ENCODE measurements at places on chromosomes 7 and 10.
A peak's percentile ranks its signal among the peaks of the same experiment; 100 is the strongest.

DNA sequence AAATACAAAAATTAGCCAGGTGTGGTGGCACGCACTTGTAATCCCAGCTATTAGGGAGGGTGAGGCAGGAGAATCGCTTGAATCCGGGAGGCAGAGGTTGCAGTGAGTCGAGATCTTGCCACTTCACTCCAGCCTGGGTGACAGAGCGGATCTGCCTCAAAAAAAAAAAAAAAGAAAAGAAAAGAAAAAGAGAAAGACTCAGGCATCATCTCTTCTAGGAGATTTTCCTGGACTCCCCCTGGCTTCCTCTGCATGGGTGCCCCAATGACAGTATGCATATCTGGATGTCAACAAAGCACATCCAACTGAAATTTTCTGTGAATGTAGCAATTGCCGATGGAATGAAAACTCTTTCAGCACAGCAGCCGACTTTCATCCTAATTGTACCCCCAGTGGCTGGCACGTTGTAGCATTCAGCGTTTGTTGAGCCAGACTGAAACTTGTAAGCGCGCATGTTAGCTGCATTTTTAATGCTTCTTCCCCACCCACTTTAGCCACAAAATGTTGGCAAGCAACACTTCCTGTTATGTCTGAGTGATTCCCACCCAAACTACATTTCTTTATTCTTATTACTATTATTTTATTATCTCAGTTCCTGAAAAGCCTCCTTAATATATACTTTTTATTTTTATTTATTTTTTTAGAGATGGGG lies 70.2 kb downstream of the PRTFDC1 start:
- no peak for DNase-seq

DNA sequence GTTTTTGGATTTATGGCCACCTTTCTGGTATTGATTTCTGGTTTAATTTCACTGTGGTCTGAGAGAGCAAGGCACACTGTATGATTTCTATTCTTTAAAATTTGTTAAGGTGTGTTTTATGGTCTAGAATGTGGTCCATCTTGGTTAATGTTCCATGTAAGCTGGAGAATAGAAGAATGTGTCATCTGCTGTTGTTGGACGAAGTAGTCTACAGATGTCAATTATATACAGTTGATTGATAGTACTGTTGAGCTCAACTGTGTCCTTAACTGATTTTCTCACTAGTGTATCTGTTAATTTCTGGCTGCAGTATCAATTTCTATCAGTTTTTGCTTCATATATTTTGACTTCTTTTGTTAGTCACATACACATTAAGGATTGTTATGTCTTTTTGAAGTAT lies 127.1 kb downstream of the MLLT10 start:
- DNase-seq, result no peak

DNA sequence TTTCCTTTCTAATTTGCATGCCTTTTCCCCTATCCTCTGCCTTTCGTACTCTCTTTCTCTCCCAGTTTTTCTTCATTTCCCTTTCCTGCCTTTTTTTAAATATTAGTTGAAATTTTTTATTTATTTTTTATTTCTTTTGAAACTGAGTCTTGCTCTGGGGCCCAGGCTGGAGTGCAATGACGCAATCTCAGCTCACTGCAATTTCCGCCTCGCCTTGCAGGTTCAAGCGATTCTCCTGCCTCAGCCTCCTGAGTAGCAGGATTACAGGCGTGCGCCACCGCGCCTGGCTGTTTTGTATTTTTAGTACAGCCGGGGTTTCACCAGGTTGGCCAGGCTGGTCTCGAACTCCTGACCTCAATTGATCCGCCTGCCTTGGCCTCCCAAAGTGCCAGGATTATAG lies 20.0 kb upstream of the HUS1 start:
- DNase-seq, result no peak

GRCh38 chr10:124249812-124250432 lies 156.5 kb upstream of the CHST15 start:
- DNase-seq, result no peak

DNA sequence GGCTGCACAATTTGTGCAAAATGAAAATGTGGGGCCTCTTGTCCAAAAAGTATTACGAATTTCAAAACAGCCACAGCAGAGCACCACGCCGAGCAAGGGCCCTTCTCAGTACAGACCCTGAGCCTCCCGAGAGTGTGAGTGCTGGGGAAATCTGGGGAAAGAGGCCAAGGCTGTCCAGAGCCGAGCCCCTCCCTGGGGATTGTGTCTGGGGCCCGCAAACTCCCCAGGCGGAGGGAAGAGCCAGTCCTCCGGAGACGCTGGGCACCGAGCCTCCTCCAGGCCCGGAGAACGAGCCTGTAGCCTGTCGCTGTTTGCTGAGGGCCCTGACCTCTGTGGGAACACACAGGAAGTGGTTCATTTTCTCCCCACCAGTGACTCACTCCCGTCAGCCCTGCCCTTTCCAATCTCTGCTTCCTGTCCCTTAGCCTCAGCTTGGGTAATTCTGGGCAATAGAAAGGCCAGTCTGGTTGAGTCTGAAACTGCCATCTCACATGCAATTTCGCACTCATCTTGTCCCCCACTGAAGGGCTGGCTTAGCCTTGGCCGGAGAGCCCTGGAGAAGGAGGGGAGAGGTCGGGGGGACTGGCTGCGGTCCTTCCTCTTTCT lies 19.5 kb upstream of the GNA12 start:
- DNase-seq, result peak; percentile 35

- DNase-seq, result no peak
Measured at GRCh38 chr10:108653531-108653930, 1269.8 kb downstream of the XPNPEP1 start.

GRCh38 chr10:98170249-98171117 lies 36.0 kb downstream of the R3HCC1L start:
- DNase-seq, result no peak

DNA sequence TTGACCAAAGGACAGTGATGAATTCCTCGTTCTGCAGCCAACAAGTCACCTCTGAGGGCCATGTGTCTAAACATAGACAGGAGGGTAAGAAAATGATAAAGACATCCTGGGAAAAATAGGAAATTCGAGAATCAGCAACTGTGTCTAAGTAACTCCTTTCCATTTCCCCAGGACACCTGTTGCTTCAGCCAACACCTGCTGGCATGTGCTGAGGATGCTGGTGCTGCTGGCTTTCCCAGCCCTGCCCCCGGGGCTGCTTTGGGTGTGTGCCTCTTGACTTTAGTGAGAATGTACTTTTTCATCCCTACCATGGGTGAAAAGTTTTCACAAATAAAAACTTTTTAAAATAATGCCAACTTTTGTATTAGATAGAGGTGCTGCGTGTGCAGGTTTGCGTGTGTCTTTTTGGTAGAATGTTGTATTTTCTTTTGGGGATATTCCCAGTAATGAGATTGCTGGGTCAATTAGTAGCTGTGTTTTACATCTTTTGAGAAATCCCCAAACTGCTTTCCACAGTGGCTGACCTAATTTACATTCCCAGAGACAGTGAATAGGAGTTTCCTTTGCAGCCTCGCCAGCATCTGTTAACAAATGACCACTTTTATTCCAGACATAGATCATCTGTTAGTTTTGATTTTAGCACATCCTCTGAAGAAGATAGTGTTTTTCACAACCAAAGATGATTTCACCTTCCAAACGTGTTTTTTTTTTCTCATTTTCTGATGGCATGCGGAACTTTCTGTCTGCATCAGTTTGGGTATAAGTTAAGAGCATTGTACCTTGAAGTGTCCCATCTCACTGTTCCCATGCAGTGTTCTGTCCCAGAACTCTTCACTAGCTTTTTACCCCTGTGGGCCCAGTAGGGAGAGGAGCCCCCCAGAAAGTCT lies 104.2 kb upstream of the ACBD5 start:
- DNase-seq, result no peak

DNA sequence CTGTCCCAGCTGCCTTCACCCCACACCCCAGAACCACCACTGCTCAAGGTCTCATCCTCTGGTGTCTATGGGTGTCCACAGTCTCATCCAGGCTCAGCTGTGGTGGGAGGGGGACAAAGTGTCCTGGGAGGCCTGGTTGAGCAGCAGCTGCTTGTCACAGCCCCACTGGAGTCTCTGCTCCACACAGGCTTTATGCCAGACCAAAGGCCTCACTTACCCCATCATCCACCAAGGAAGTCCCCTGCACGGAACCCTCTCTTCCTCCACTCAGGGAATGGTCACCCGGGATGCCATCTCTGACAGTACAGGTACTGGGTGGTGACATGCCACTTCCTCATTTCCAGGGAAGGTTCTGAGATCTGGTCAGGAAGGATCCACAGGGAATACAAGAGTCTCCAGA lies 925.4 kb upstream of the ZNF722 start:
- no peak for DNase-seq

DNA sequence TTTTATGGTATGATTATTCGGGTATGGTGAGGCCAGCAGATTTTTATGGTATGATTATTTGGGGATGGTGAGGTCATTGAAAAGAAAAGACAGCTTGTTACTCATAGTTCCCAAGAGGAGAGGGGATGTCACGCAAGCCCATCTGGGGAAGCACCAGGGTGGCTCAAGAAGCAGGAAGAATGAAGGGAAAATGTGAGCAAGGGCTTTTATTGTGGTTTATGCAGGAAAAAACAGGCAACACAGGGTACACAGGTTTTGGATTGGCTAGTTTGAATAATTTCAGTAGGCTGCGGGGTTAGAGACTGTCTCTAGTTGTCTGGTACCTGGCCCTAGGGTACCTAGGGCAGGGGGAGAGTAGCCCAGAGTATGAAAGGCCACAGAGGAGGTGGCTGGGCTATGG lies 26.8 kb upstream of the DGKI start:
- no peak for DNase-seq

DNA sequence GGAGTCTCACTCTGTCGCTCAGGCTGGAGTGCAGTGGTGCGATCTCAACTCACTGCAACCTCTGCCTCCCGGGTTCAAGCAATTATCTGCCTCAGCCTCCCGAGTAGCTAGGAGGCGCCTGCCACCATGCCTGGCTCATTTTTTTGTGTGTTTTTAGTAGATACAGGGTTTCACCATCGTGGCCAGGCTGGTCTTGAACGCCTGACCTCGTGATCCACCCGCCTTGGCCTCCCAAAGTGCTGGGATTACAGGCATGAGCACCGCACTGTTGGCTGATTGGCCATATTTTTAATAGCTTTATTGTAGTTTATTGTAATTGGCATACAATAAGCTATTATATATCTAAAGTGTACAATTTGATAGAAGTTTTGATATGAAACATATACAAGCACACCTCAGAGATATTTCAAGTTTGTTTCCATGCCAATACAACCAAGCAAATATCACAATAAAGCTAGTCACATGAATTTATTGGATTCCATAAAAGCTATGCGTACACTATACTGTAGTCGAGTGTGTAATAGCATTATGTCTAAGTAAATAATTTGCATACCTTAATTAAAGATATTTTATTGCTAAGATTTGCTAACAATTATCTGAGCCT lies 5.6 kb downstream of the PLEKHS1 start:
- no peak for DNase-seq

Data from activated CD8-positive, alpha-beta memory T cell treated with anti-CD3 and anti-CD28 coated beads for 1 hour (primary cell).